ENCODE measurements at places on chromosomes 13 and 19. TPM values are rescaled to one million over a fixed set of nuclear protein-coding genes. Genes with fewer than 3 reads are reported as not detected.

Gene ZNF253
- total RNA-seq, result 14.0 TPM

Gene EFNA2
- total RNA-seq, result not detected

Gene PODNL1
- total RNA-seq, result 0.24 TPM

Gene TBC1D17
- 33.5 TPM for total RNA-seq

- no peaks in the 10 kb centered on the region for H3K27me3 ChIP-seq
- no peak overlapping the region for H3K27ac ChIP-seq
- no peaks in the 10 kb centered on the region for H3K4me1 ChIP-seq
- H3K36me3 ChIP-seq, result no peaks in the 10 kb centered on the region
Measured at GRCh38 chr19:30111021-30111855, 169.2 kb downstream of the URI1 start.

DNA sequence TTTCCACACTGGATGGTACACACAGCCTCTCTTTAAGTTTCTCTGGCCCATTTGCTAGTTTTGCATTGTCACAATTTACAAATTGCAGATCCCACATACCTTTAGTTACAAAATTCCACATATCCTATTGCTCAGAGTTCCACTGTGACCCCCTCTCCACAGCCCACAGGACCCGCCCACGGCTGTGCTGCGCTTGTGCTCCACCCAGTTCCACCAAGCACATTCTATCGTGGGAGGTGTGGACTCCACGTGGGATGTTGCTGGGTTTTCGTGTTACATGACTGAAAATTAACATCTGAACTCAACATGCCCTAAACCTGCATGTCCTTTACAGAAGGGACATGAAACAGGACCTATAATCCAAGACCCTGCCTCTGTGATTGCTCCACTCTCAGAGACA lies 423.0 kb downstream of the IRS2 start:
- DNase-seq, result no peak
- H3K27me3 ChIP-seq, result no peaks in the 10 kb centered on the region
- no peak overlapping the region for H3K4me3 ChIP-seq

- H3K4me3 ChIP-seq, result no peak overlapping the region
- no peak for DNase-seq
Measured at GRCh38 chr19:5564930-5565329, 2.8 kb downstream of the TINCR start.

- peaks cover 17% of the 10 kb centered on the region for H3K4me1 ChIP-seq
- no peak overlapping the region for H3K27ac ChIP-seq
- H3K4me3 ChIP-seq, result no peak overlapping the region
- H3K27me3 ChIP-seq, result no peaks in the 10 kb centered on the region
Measured at GRCh38 chr19:7832781-7833180, 2.8 kb downstream of the EVI5L start.

GRCh38 chr19:19615086-19615485 lies 3.4 kb downstream of the PBX4 start:
- no peaks in the 10 kb centered on the region for H3K36me3 ChIP-seq
- peak; percentile 43 for DNase-seq

GRCh38 chr13:88806438-88806837 lies 1135.3 kb downstream of the SLITRK5 start:
- H3K27ac ChIP-seq, result no peak overlapping the region
- H3K4me3 ChIP-seq, result no peak overlapping the region
- no peak for DNase-seq
- H3K4me1 ChIP-seq, result no peaks in the 10 kb centered on the region
- H3K27me3 ChIP-seq, result no peaks in the 10 kb centered on the region

DNA sequence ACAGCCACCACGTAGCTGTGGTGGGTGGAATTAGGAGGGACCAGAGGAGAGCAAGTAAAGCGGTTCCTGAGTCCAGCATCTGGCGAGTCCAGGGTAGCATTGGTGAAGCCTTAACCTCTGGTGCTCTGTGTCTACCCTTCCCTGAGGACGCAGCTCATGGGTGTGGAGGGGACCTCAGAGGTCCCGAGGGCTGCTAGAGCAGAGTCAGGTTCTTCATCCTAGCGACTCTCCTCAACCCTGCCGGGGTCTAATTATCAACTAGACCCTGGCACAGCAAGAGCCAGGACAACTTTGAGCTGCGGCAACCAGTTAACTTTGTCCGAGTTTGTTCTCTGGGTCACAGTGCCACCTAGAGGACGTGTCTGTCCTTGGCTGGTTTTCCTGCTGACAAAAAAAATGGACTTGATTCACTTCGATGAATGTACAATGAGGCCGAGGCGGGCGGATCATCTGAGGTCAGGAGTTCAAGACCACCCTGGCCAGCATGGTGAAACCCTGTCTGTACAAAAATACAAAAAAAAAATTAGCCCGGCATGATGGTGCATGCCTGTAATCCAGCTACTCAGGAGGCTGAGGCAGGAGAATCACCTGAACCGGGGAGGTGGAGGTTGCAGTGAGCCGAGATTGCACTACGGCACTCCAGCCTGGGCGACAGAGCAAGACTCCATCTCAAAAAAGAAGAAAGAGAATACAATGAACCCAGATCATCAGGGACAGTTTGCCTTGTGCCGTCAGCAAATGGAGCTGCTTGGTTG lies 25.0 kb downstream of the TSSK6 start:
- H3K4me1 ChIP-seq, result peaks cover 53% of the 10 kb centered on the region
- DNase-seq, result peak; percentile 74
- peaks cover 36% of the 10 kb centered on the region for H3K36me3 ChIP-seq
- peak overlapping the region; percentile 89 for H3K27ac ChIP-seq

DNA sequence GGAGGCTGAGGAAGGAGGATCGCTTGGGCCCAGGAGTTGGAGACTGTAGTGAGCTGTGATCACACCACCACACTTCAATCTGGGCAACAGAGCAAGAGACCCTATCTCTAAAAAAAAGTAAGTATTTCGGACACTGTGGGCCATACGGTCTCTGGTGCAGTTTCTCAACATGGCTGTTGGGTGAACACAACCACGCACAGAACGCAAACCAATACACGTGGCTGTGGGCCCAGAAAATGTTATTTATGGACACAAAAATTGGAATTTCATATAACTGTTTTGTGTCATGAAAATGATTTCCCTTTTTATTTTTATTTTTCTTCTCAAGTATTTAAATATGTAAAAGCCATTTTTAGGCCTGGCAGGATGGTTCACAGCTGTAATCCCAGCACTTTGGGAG lies 19.5 kb downstream of the LDLR start:
- no peak overlapping the region for H3K27ac ChIP-seq
- H3K27me3 ChIP-seq, result no peaks in the 10 kb centered on the region
- no peak overlapping the region for H3K4me3 ChIP-seq
- H3K4me1 ChIP-seq, result no peaks in the 10 kb centered on the region
- peaks cover 19% of the 10 kb centered on the region for H3K36me3 ChIP-seq
- no peak for DNase-seq

DNA sequence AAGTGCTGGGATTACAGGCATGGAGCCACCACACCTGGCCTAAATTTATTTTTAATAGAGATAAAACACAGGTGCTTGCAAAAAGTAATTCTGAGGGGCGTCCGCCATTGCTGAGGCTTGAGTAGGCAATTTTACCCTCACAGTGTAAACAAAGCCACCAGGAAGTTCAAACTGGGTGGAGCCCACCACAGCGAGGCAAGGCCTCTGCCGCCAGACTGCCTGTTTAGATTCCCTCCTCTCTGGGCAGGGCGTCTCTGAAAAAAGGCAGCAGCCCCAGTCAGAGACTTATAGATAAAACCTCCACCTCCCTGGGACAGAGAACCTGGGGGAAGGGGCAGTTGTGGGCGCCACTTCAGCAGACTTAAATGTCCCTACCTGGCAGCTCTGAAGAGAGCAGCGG lies 50.7 kb downstream of the B3GLCT start:
- H3K4me1 ChIP-seq, result no peaks in the 10 kb centered on the region
- H3K4me3 ChIP-seq, result no peak overlapping the region
- no peak overlapping the region for H3K27ac ChIP-seq
